ENCODE measurements at places on chromosomes 3 and 15.
A peak's percentile ranks its signal among the peaks of the same experiment; 100 is the strongest.

GRCh38 chr3:155639462-155640055 is 105.3 kb downstream of the PLCH1 start:
- no peak for DNase-seq

- DNase-seq, result no peak
These were observed 92.3 kb downstream of the MAGI1 start for GRCh38 chr3:65946438-65946837.

DNA sequence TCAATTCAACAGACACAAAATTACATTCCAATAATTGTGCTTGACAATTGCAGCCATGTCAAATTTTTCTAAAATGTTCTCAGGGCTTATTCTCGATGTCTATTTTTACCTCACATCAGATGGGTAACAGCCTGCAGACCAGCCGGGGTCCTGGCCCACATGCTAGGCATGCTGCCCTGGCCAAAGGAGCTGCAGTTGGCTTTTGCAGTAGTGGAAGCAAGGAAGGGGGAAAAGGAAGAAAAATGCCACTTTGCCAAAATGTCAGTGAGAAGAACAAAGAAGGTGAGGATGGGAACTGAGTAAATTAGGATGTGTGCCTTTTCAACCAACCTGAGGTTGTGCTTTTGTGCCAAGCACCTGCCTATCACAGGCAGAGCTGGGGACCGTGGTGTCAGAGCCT is 161.0 kb downstream of the FOXB1 start:
- no peak for DNase-seq

GRCh38 chr3:57298041-57298440 is 5.6 kb upstream of the ASB14 start:
- no peak for DNase-seq

- peak; percentile 57 for DNase-seq
These were observed 1.1 kb downstream of the PLXND1 start for GRCh38 chr3:129605203-129605921.

DNA sequence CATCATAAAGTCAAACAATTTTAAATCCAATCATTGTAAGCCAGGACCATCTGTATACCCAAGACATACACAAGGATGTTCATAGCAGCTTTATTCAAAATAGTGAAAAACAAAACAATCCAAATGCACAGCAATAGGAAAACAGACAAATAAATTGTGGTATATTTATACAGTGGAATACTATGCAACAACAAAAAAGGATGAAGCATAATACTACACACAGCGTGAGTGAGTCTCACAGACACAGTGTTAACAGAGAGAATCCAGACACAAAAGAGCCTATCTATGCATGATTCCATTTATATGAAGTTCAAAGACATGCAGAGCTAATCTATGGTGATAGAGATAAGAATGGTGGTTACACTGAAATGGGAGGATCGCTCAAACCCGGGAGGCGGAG is 5.6 kb upstream of the MUC20 start:
- DNase-seq, result no peak

DNA sequence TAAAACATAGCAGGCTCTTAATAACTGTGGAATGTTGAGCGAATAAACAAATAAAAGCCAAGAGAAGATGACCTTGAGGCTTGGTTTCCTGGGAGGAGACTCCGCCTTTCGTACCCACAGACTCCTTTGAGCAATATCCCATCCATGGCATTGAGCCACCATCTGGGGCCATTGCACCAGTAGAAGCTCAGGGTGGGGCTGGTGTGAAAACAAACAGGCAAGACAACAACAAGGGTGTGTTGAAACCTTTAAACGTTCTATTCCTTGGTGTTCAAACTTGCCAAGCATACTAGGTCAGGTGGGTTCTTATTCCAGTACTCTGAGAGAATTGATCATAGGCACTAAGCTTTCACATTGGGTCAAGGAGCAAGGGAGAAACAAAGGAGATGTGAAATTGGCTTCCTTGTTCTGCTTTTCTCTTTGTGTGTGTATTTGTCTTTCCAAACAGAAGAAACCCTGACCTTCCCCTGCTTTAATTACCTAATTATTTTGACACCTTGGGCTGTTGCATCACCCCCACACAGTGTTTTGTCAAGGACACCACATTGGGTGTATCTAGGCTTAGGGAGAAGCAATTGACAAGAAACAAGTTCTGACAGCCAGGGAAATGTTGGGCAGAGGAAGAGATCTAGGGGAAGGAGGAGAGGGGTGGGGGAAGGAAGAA is 105.1 kb upstream of the BCL6 start:
- DNase-seq, result no peak

GRCh38 chr3:158718490-158719170 is 13.6 kb downstream of the RARRES1 start:
- no peak for DNase-seq

DNA sequence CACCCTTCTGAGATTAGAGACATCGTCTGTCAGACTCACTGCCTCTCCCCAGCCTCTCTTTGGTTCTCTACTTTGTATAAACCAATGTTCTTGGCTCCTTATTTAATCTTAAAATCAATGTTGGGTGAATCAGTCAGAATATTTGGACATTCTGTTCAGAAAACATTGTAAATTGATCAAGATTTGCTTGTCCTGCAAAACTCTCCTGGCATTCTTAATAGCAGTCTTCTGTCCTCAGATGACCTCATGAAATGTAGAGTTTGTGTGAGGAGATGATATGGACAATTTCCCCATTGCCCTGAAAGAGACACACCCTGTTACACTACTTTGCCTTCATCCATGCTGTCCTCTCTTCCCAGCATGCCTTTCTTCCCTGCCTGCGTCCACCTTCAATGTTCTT is 33.6 kb downstream of the CD200R1L start:
- no peak for DNase-seq

DNA sequence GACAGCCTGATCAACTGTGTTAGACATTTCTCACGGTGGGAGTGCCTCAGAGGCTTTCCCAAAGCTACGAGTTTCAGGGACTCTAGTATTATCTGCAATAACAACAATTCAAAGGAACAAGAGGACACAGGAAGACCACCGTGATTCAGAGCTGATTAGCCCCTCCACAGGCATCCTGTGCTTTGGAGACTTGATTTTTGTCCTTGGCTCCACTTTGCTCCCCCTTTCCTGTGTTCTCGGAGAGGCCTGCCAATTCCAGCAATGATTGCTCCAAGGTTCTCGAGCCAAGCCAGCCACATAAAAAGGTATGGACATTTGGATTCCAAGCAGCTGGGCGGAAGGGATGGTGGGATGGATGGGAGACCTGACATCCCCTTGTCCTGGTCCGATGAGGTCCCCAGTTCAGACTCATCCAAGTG is 14.3 kb downstream of the EHD4 start:
- DNase-seq, result no peak

GRCh38 chr3:40407611-40408010 is 20.6 kb downstream of the ENTPD3 start:
- DNase-seq, result no peak

- DNase-seq, result no peak
These were observed 29.4 kb downstream of the AADAC start for GRCh38 chr3:151843275-151843674.

- DNase-seq, result no peak
These were observed 1166.1 kb upstream of the GBE1 start for GRCh38 chr3:82927309-82928253.

GRCh38 chr3:71502066-71502625 is 81.4 kb downstream of the FOXP1 start:
- no peak for DNase-seq

DNA sequence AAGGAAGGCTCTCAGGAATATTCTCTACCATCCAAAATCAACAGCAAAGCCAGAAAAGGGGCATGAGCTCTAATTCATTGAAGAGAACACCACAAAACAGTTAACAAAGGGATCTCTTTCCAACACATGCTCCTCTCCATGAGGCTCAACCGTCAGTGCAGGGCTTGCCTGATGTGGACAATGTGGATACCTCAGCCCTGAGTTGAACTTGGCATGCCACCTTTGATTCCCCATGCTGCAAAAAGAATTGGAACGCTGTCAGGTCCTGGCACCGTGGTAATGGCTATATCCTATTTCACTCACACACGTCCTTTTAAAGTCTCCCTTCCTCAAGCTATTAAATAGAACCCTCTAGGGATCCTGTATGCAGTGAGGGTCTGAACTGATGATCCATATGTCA is 30.7 kb upstream of the IP6K2 start:
- DNase-seq, result no peak

GRCh38 chr15:49715701-49716100 is 94.9 kb downstream of the DTWD1 start:
- DNase-seq, result no peak

GRCh38 chr3:190721330-190721729 is 141.2 kb downstream of the GMNC start:
- DNase-seq, result no peak

DNA sequence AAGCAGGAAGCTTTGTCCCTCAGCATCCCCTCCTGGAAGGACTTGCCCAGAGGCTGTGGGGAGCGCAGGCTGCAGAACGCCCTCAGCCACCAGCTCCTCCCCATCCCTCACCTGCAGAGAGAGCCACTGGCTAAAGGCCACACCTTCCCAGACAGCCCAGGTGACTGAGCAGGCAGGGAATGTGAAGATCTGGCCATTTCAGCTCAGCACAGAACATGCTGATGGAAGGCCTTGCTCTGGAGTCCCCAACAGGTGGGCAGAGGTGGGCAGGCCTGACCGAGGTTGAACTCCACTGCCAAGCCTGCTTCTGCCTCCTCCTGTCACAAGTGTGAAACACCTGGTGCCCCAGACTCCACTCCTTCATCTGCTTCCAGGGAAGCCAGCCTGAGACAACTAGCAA is 50.7 kb upstream of the SEC61A1 start:
- DNase-seq, result no peak

GRCh38 chr3:29240248-29240647 is 40.6 kb upstream of the RBMS3 start:
- DNase-seq, result peak; percentile 11

- DNase-seq, result peak; percentile 37
These were observed 1.3 kb downstream of the NME9 start for GRCh38 chr3:138328341-138328740.

- peak; percentile 62 for DNase-seq
These were observed 68.2 kb downstream of the RAB7A start for GRCh38 chr3:128794067-128794768.

DNA sequence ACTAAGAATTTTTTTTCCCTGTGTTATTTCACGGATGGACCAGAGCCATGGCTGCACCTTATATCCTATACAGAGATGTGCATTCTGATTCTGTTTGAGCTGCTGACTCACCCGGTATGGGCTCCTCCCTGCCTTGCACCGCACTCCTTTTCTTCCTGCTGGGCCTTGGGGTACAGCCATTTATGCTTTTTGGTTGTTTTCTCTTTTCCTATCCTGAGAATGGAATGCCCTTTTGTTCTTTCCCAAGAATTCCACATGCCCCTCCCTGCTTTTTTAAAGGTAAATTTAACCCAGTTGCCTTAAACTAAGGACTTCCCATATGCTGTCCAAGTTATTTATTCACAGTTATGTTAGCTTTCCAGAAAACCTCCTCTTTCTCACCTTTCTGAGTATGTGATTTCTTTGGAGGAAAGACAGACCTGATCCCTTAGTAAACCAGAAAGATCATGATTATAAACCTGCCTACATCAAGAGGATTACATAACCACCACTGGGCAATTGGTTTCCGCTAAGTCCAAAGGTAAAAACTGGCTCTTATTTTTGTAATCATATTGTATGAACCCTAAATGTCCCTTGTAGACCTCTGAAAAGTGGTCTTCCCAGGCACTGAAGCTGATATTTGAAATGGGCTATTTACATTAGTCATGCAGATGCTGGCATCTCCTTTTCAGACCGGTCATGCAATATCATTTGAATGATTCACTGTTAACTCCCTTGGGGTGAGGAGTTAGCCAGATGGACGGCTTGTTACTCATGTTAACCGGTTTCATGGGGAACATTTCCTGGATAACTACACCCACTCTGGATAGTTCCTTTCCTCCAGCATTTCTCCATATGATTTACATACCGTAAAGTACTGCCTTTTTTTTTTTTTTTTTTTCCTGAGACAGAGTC is 45.5 kb downstream of the TMOD3 start:
- DNase-seq, result peak; percentile 65

DNA sequence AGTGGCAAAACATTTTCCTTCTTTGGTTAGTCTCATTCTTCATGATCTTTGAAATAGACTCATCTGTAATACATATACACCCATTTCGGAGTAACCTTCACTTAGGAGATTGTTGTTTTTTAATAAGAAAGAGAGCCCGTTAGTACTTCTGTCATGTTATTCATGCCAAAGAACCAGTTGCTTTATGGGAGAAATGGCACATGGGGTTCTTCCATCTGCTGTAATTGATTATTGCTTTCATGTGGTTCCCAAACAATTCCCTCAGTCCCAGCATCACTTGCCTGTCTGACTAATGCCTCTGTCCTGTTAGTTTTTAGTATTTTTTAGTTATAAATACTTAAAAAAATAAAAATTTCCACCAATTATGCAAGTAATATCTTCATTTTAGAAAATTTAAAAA is 33.8 kb upstream of the FAH start:
- no peak for DNase-seq

- DNase-seq, result no peak
These were observed 149.7 kb upstream of the SYNPR start for GRCh38 chr3:63128380-63128779.

DNA sequence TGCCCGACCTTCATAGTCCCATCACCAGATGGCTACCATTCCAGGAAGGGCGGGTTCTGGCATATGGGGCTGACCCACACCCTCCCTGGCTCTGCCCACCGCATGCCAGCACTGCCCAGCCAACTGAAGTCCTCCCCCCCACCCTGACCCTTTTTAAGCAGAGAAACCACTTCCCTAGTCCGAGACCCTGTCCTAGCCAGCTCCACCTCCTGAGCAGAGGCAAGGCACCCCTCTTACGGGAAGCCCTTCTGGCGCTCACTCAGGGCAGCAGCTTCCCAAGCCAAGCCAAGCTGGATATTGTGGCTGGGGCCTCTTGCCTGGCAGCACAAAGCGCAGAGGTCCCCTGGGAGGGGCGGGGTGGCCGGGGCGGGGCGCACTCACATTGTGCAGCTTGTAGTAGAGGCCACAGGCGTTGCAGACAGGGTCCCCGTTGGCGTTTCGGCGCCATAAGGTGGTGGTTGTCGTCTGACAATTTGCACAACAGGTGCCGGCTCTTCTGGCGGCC is 11.5 kb downstream of the GATA2 start:
- no peak for DNase-seq

DNA sequence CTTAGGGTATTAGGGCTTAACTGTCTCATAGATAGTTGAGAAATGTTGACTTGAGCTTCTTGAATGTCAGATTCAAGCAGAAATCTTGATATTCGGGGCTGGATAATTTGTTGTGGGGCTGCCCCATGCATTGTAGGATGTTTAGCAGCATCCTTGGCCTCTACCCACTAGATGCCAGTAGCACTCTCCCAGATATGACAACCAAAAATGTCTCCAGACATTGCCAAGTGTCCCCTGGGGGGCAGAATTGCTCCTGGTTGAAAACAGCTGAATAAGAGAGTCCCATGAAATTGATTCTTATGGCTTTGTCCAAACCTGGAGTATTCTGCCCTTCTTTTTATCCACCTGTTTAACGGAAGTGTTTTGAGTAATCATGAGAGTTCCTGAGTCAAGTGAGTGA is 15.9 kb upstream of the LCMT2 start:
- DNase-seq, result no peak

GRCh38 chr15:79102595-79102994 is 12.0 kb upstream of the RASGRF1 start:
- no peak for DNase-seq

- no peak for DNase-seq
These were observed 67.7 kb downstream of the IFT80 start for GRCh38 chr3:160331127-160331937.

Measured in AG08396 (cell line).